ENCODE measurements at places on chromosomes 1 and 21.

GRCh38 chr1:165014753-165015152 lies 341.8 kb downstream of the LMX1A start:
- no peak for DNase-seq

GRCh38 chr1:4463631-4464030 lies 190.8 kb upstream of the AJAP1 start:
- no peak for DNase-seq

- DNase-seq: no peak
These were observed 1.6 kb downstream of the PPP1R15B start for GRCh38 chr1:204409836-204410687.

DNA sequence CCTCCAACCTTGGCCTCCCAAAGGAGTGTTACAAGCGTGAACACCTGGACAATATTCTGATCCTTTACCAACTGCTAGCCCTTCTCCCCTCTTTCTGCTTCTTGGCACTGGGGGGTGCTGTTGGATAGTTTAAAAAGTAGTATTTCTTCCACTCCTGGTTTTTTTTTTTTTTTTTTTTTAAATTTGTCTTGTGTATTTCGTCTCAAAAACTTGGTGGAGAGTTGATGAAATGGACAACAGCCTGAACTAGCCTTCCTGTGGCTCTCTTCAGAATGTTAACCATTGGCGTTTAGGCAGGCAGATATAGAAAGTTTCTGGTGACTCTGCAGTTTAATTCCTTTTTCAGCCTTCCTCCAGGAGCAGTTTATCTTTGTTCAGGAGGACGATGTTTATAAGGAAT lies 69.7 kb upstream of the USP24 start:
- no peak for DNase-seq

DNA sequence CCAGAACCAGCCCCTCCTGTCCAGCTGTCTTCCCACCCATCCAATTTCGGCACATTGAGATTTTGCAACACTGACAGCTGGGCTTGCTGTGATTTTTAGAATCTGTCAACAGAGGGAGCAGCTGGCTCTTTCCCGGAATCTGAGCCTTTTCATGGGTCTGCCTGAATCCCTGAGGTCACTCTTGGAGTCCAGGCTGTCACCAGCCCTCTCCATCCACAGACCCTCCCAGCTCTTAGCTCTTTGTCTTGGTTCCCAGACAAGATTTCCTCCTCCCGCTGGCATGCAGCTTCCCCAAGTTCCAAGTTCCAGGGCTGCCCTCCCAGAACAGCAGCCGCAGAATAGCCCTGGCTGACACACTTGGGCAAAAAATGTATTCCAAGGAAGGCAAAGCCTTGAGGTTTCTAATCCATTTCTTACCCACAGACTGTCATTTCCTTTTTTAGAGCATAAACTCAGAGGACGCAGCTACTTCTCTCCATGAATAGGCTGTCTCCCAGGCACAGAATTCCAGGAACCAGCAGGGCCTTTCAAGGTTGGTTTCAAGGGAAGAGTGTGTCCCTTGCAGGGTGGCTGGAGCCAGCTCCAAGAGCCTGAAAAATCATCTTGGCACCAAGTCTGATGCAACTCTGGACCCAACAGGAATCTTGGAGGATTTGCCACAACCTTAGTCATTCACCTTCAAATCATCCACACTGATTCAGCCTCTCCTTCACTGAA lies 7.1 kb upstream of the TMEM61 start:
- no peak for DNase-seq

DNA sequence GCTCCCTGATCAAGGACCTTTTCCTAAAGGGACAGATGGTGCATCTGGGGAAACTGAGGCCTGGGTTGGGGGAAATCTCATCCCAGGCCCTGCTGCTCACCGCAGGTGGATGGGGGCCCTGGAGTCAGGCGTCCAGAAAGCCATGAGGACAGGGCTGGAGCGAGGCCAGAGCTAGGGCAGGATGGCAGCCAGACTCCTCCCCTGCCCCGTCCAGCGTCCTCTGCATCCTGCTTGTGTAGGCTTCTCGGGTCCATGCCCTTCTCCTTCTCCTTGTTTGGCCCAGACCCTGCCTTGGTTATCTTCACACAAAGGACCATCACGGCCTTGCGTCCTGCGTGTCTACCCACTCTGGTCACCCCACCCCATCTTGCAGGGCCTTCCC lies 43.0 kb downstream of the TRIM11 start:
- DNase-seq: no peak
